ENCODE measurements at places on chromosomes 3 and 15. TPM values are rescaled to one million over a fixed set of nuclear protein-coding genes. Genes with fewer than 3 reads are reported as not detected.

ST8SIA2 gene
- total RNA-seq: not detected

DAZL gene
- not detected for total RNA-seq

GP9 gene
- not detected for total RNA-seq

EPHA6 gene
- not detected for total RNA-seq

NDUFAF3 gene
- 36.6 TPM for total RNA-seq

TMEM45A gene
- 99.8 TPM for total RNA-seq

CD96 gene
- total RNA-seq: not detected

B3GALNT1 gene
- total RNA-seq: 34.0 TPM

ABI3BP gene
- 728 TPM for total RNA-seq

CACNA1D gene
- 2.9 TPM for total RNA-seq

EPHB1 gene
- total RNA-seq: 0.52 TPM

ZBTB20 gene
- total RNA-seq: 52.0 TPM

FSTL1 gene
- total RNA-seq: 2,986 TPM

TM4SF18 gene
- total RNA-seq: 0.86 TPM

PLIN1 gene
- total RNA-seq: 1.2 TPM

LEO1 gene
- total RNA-seq: 24.5 TPM

ARL6 gene
- total RNA-seq: 16.0 TPM

ST3GAL6 gene
- total RNA-seq: 1.3 TPM

MUC20 gene
- 1.6 TPM for total RNA-seq

ATP10A gene
- total RNA-seq: 28.4 TPM

GPR160 gene
- 0.26 TPM for total RNA-seq

LDHAL6B gene
- total RNA-seq: not detected

TIPIN gene
- total RNA-seq: 13.9 TPM

C3orf22 gene
- total RNA-seq: not detected

KIF7 gene
- total RNA-seq: 21.9 TPM

MEX3B gene
- 3.1 TPM for total RNA-seq

HCLS1 gene
- 4.0 TPM for total RNA-seq

RLBP1 gene
- total RNA-seq: not detected

All from articular chondrocyte of knee joint (primary cell).